ENCODE measurements at places on chromosomes 7 and 10.

DNA sequence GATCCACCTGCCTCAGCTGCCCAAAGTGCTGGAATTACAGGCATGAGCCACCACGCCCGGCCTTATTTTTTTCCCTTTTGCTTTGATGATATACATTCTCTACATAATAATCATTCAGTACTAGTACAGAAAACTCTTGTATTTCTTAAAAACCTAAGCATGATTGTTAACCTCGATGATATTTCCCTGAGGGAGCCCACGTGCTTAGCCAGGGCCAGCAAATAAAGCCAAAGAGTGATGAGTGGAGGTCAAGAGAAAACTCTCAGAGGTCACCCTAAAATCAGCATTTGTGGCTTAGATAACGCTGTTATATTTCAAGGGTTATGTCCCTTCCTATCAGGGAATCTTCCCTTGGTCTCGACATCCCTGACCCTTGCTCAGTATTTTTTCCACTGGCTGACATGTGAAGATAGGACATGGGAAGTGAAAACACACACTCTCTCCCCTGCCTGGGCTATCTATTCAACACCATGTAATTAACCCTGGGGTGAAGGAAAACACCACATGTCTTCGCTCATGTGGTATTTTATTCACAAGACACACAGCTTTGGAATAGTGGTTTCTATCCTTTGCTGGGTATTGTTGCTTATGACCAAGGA lies 12.6 kb downstream of the FAM200A start:
- DNase-seq: no peak

- no peak for DNase-seq
These were observed 128.2 kb downstream of the AKR1D1 start for GRCh38 chr7:138204285-138204981.

GRCh38 chr10:130558746-130559546 lies 422.8 kb downstream of the GLRX3 start:
- no peak for DNase-seq

DNA sequence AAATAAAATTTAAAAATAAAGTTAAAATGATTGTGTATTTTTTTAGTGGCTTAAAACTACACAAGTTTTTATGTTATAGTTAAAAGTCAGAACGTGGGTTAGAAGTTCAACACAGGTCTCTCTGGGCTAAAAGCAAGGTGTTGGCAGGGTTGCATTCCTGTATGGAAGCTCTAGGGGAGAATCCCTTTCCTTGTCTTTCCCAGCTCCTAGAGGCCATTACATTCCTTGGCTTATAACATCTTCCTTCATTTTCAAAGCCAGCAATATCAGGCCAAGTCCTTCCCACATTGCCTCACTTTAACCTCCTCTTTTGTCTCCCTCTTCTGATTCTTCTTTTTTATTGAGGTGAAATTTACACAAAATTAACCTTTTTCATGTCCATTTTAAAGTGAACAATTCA lies 52.4 kb upstream of the EEPD1 start:
- no peak for DNase-seq

- DNase-seq: no peak
These were observed 33.7 kb upstream of the TNRC18 start for GRCh38 chr7:5457245-5457735.

DNA sequence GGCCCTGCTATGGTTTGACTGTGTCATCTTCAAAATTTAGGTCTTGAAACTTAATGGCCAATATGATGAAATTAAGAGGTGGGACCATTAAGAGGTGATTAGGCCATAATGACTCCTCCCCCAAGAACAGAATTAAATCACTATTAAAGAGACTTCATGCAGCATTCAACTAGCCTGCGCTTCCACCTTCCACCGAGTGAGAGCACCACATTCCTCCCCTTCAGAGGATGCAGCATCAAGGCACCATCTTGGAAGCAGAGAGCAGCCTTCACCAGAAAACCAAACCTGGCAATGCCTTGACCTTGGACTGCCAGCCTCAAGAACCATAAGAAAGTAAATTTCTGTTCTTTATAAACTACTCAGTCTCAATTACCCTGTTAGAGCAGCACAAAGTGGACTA lies 371.1 kb upstream of the NFE2L3 start:
- DNase-seq: no peak

- peak; percentile 31 for DNase-seq
These were observed 56.9 kb downstream of the NEUROG3 start for GRCh38 chr10:69516316-69516715.

GRCh38 chr7:28200598-28200997 lies 20.0 kb upstream of the JAZF1 start:
- DNase-seq: peak; percentile 21

DNA sequence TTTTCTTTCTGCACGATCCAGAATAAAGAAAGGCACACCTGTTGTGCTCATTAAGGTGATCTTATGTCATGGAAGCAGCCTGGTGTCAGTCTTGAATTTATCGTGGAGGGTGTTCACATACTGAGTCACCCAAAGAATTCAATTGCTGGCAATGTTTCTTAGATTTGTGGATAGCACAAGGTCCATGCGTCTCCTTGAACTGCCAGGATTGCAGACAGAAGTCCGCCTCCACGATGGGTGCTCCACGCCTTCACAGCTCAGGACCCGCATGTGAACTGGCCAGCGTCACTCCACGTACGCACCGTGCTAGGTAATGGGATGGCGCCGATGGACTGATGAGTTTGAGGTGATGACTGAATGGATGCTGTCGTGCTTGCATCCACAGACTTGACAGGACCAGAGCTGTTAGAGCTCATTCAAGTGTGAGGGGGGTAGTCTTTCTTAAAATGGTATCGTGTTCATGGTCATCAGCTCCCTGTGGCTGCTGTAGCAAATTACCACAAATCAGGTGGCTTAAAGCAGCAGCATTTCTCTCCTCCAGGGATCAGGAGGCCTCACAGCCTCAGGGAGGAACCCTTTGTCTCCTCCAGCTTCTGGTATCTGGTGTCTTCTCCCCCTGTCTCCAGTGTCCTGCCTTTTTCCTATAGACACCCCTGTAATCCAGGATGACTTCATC lies 65.4 kb upstream of the DNAJB6 start:
- DNase-seq: no peak

DNA sequence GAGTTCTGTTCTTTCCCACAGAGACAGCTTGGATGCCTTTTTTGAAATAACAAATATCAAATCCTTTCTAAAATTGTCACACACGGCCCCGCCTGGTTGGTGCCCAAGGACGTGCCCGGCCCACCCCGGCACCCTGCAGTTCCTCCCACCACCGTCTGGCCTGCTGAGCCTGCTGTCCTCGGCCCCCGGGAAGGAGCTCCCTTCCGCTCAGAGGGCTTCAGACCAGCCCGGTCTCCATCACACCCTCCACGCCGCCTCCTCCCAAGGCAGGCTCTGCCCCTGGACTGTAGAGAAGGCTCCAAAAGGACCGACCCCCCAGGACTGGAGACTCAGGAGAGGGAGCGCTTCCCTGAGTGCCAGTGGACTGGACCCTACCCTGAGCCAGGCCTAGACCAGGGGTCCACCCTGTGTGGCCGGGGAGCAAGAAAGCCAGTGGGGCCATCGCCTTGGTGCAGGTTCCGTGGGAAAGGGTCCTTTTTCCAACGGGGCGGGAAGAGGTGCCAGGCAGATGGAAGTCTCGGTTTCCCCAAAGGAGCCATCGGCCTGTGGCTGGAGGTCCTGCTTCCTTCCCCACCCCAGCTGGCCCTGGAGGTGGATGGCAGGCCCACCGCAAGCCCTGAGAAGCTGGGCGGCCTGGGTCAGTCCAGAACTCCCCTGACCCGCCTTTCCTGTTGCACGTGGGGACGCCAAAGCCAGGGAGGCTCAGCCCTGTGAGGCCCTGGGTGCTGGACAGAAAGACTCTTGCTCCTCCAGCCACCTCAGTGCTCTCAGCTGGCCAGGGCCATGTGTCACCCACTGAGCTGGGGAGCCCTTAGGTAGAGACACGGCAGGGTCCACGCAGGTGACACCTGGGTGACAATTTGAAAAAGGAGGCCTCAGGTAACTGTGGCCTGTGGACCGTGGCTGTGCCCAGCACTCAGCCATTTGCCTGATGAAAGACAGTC lies 69.8 kb downstream of the PWWP2B start:
- DNase-seq: no peak

DNA sequence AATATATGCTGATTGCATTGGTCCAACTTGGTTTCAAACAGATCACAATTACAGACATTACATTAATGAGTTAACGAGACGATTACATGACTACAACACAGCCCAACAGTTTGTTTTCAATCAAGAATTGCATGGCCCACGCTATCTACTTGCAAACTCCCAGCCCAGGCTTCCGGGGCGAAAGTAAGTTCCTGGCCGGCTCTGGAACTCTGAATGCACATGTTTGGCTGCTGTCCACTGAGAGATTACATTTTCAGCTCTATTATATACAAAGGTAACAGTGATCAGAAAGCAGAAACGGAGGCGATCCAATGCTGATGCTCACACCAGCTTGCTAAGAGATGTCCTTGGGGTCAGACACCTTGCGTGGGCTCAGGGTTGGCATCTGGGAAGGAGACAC lies 206.3 kb downstream of the FANK1 start:
- DNase-seq: no peak

DNA sequence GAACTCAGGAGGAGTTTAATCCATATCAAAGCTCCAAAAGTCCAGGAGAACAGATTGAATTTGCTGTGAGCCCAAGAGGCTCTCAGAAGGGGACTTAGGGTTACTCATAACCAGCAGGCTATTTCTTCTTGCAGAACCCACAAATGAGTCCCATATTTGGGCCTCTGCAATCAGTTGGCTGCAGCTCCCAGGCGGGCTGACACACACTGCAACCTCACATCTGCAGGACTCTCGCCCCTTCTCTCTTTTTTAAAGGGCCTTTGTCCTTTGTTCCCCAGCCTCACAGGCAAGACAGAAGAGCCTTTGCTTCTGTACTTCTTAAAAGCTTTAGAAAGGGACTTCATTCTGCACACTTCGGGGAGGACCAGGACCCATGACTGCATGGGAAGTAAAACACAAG lies 26.7 kb downstream of the CREB3L2 start:
- no peak for DNase-seq

DNA sequence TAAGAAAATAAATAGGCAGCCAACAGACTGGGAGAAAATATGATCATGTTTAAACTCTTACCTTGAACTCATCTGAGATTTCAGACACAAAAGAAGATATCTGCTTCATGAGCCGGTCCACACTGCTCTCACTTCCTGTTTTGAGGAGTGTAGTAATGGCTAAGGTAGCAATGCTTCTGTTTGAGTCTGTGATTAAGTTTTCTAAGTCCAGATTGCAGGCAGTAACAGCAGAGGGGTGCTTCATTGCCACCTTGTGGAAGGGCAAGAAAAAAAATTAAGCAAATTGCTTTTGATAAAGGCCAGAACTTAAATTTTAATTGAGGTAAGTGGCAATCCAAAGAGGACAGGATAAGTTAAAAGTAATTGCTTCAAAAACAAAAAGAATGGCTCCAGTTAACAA lies 69.1 kb downstream of the MEST start:
- DNase-seq: peak; percentile 2

DNA sequence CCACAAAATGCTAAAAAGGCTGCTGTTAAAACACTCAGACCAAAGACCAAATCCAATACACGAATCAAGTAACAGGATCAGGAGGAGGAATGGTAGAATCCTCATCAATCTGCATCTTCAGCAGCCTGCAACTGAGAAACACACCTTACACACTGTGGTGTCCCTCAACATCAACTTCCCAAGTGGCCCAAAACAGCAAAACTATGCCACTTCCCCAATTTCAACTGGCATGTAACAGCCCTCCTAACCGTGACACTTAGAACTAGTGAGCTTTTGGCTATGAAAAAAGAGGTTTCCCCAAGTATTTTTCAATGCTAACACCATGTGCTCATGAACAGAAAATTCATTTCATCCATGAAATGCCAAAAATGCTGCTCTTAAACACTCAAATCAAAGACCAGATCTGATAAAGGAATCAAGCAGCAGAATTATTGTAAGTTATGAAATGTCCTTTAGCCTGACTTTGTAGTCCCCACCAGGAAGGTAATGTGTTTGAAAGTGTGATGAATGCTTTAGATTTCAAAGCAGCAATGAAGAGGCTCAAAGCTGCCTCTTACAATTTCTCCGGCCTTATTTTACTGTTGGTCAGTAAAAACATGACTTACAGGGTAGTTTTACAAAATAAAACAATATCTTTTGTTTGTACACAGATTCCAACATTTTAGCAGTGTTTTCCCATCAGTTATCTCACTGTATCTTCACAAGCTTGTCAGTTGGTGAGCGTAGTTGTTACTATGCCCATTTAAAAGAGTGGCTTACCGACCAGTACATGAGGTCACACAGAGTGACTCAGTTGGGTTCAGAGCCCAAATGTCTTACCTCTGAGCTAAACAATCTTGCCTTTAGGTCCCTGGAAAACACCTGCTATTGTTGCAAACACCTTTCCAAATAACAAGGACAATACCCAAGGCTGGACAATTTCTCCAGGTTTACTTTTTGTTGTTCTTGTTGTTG lies 65.7 kb upstream of the ASAH2 start:
- no peak for DNase-seq

- no peak for DNase-seq
These were observed 228.5 kb upstream of the NEBL start for GRCh38 chr10:21125471-21126228.

DNA sequence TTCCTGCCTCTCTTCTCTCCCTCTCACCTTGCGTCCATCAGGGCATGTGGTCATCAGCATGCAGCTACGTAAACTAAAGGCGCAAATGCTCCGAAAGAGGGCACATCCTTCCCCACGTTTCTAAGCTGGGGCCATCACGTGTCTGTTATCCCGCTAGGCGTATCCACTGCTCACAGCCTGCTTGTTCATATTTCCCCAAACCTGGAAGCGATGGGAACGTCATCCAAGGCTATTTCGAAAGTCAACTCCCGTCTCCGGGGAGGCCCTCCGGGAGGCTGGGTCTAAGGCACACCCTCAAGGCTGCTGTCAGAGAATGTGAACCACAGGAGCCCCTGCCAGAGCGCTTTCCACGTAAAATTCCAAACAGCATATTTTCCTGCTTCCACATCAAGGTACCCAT lies 199.2 kb downstream of the DIP2C start:
- DNase-seq: no peak

GRCh38 chr10:117374506-117375359 lies 507 bp downstream of the PDZD8 start:
- DNase-seq: peak; percentile 25
